ENCODE measurements at places on chromosomes 11 and 22.

- DNase-seq, result peak; percentile 49
These were observed 14.0 kb upstream of the NRIP3 start for GRCh38 chr11:9017773-9018172.

DNA sequence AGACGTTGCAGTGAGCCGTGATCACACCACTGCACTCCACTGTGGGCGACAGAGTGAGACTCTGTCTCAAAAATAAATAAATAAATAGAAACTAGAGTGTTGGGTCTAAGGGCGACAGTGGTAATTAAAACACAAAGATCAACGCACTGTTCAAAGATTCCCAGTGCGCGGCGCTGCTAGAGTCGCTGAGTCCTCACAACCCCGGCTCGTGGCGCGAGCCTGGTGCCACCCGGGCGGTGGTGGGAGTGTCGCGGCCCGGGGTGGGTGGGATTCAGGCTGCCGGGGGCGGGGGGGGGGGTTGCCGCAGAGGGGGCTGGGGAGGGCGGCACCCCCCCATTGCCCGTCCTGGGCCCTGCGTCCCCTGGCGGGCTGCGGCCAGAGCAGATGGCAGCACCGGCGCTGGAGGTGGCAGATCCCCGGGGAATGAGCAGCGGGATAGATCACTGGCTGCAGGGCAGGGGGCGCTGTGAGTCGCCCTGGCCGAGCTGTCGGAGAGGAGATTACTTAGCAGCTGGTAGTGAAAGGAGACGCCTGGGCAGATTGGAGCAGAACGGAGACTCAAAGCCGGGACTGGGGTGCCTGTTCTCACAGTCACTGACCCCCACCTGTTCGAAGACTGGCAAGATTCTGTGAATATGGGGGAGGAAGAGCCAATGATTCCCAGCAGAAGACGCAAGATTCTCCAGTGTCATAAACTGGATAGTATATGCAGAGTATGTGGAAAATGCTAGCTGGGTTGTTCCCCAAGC is 30.2 kb upstream of the APOBEC3A start:
- DNase-seq, result peak; percentile 74

- DNase-seq, result peak; percentile 71
These were observed 1.2 kb downstream of the ALDH3B1 start for GRCh38 chr11:68011051-68011943.

- DNase-seq, result no peak
These were observed 32.0 kb downstream of the TMEM123 start for GRCh38 chr11:102420547-102420946.

- no peak for DNase-seq
These were observed 452.0 kb upstream of the CCDC179 start for GRCh38 chr11:23311986-23312940.

- no peak for DNase-seq
These were observed 206.5 kb downstream of the NAV2 start for GRCh38 chr11:19919050-19919561.

- DNase-seq, result no peak
These were observed 61.1 kb downstream of the LINC01488 start for GRCh38 chr11:69542314-69543168.

GRCh38 chr11:114167771-114168448 is 108.4 kb downstream of the ZBTB16 start:
- no peak for DNase-seq

- DNase-seq, result no peak
These were observed 4.2 kb upstream of the SLCO2B1 start for GRCh38 chr11:75146711-75147110.

GRCh38 chr11:34198523-34198922 is 93.1 kb downstream of the NAT10 start:
- no peak for DNase-seq

DNA sequence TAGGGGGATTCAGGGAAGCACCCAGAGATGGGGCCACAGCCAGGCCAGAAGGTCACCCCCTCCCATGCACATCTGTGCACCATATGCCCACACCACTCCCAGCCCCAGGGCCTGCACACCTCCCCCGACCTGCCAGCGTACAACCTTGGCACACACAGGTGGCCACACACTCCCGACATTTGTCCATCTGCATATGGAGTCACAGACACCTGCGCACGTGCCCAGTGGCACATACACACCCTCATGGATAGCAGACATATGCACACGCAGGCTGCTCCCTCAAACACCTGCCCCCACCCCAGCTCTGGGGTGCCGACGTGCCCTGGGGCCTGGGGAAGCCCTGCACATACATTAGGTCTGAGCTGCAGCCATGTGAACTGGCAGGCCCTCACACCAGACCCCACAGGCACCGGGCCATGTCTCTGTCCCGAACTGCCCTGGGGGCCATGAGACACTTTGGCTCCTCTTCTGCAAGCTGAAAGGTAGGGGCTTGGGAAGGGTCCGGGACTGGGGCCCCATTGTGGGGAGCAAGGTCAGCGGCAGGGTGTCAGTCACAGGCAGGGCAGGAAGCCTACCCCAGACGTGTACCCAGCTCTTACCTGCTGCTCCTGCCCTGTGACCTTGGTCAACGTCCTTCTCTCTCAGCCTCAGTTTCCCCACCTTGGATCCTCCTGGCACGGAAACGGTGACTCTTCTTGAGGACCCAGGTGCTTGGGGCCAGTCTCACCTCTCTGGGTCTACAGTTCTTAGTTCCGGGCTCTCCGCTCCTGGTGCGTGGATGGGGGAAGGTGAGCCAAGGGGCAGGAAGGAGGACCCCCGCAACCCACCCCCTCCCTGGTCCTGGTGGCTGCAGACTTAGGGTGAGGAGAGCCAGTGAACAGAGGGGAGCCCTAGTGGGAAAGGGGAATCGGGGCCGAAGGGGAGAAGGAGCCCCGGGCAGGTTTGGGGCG is 579 bp upstream of the CABP7 start:
- no peak for DNase-seq

DNA sequence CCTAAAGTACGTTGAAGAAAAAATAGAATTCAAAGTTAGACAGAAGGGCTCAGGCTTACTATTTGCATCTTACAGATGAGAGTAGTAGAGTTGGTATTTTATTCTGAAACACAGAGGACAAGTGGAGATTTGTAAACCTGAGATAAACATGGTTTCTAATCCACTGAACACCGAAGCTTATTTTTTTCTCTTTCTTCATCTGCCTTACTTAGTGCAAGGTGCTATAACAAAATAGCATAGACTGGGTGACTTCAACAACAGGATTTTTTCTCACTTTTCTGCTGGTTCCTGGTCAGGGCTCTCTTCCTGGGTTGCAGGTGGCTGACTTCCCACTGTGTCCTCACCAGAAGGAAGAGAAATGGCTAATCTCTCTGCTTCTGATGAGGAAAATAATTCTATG is 2.1 kb upstream of the HBG1 start:
- DNase-seq, result no peak

GRCh38 chr11:126063507-126063852 is 814 bp upstream of the CDON start:
- DNase-seq, result no peak

DNA sequence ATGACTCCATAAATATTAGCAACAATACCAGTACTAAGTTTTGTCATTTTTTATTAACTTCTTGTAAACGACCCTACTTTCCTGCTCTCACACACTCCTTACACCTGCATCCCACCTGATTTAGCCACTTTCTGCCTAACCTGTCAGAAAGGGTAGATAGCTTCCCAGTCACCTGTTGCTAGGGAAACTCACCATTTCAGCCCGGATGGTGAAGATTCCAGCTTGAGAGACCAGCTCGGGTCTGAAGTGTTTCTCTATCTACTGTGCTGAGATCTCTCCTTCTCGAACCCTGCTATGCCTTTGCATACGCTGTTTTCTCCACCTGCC is at the start of gene PARVG:
Gene PARVG (plus strand): TSS at position 220 of the 327 bp plus-strand sequence. CDS start 2,405 bp downstream, outside the sequence.
- DNase-seq, result peak; percentile 42

GRCh38 chr11:32902089-32902665 is 9.6 kb downstream of the QSER1 start:
- no peak for DNase-seq

- DNase-seq, result no peak
These were observed 25.5 kb downstream of the NPAT start for GRCh38 chr11:108196901-108197300.

- peak; percentile 94 for DNase-seq
These were observed 144.6 kb downstream of the NECTIN1 start for GRCh38 chr11:119584193-119585042.

GRCh38 chr11:76030286-76030685 is 176.0 kb downstream of the WNT11 start:
- DNase-seq, result no peak

DNA sequence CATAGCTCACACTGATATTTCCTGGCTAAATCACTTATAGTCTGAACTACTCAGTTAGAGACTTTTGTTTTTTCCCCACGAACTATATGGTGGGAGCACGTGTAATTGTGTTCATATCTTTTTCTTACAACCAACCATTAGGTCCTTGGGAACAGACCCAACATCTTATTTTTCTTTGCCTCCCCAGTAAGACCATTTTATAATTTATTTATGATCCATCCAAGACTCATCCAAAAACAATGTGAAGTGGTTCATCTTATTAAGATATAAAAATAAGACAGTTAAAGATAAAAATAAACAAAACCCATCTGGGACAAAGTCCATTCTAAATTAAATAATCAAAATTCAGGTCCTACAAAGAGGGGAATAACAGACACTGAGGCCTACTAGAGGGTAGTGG is 90.8 kb downstream of the FAM168A start:
- DNase-seq, result no peak

- DNase-seq, result no peak
These were observed 38.4 kb downstream of the ANO1 start for GRCh38 chr11:70116386-70117065.

- DNase-seq, result peak; percentile 57
These were observed 684 bp downstream of the TNFRSF13C start for GRCh38 chr22:41925783-41926460.

DNA sequence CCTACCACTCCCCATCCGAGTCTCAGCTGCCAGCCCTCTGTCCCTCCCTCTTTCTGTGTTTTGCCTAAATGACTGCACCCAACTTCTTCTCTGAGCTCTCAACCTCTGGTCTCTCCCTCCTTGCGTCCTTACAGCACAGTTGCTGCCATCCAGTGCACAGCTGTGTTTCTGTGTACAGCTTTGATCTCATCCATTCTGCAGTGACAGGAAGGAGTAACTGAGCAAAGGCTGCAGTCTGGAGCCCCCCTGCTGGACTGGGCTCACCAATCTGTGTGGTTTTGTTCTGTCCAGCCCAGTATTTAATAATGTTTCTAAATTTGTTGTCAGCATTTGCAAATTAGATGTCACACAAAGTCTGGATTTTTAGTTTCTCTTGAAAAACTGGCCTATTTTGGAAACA is 43.8 kb downstream of the PRR5L start:
- no peak for DNase-seq

- DNase-seq, result peak; percentile 18
These were observed 81.5 kb upstream of the CLDN5 start for GRCh38 chr22:19605508-19606331.

GRCh38 chr11:119424276-119424675 is 1.3 kb upstream of the THY1 start:
- DNase-seq, result no peak

Measured in common myeloid progenitor, CD34-positive (primary cell).